ENCODE measurements at places on chromosomes 5 and 9.

DNA sequence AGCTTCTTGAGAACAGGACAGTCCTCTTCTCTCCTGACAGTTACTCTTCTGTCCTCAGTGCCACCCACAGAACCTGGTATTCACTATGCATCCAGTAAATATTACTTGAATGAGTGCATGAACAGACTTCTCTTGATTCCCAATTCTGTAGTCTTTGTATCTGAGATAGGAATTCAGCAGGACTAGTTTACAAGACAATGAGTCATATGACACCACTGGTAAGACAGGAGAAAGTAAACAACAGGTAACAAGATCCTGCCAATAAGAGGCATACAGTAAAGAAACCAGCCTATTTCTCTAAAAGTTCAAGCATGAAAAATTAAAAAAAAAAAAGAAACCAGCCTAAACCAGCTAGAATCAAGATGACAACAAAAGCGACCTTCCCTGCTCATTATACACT is 6.2 kb downstream of the ZNF883 start:
- DNase-seq = no peak

DNA sequence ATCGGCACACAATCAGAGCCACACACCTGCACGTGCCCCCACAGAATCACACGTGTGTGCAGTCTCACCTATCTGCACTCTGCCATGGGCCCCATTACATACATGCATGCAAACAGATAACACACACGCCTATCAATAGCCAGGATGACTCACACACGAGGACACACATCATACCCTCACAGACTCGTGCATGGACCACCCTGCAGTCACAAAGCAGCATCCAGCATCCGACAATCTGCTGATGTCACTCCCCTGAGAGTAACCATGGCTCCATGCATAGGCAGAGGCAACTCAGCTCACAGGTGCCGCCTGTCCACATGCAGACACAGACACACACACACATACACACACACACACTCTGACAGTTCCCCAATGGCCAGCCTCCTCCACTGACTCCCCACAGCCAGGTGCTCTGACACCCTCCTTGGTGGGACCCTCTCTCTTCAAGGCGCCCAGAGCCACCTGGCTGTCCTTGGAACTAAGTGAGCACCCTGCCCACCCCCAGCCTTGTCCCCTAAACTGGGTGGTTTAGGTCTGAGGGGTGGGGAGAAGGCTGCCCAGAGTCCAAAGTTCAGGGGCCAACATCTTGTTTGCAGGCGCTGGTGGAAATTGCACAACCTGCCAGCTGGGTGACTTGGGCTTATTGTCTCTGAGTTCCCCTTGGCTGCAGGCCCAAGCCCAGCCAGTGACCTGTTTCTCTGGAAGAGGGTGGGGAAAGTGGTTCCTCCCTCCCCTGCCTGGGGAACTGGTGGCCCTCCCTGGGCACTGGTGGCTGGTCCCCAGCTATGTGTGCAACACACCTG is 34.6 kb upstream of the NEK6 start:
- peak; percentile 59 for DNase-seq

GRCh38 chr9:125841444-125841843 is 94.3 kb downstream of the PBX3 start:
- no peak for DNase-seq

- no peak for DNase-seq
Observed at GRCh38 chr9:34256987-34257585, 72.0 kb downstream of the KIF24 start.

DNA sequence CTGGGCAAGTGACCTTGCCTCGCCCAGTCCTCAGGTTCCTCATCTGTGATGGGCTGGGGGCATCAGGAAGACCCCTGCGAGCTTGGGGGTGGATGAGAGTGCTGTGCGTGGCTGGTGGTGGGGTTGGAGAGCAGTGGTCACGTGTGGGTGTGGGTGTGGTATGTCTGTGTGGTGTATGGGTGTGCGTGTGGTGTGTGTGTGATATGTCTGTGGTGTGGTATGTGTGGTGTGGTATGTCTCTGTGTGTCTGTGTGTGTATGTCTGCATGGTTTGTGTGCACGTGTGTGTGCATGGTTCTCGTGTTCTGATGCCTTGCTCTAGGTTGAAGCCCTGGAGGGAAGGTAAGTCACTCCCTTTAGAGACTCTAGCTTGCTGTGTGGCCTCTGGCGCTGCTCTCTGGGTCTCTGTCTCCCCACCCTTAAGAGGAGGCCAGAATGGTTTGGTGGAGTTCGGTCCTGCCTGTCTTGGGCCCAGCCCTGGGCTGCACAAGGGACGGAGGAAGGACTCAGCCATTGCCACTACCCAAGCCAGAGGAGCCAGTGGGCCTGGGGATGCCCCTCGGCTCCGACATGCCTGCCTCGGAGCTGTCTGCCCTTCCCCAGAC is 87.0 kb downstream of the RXRA start:
- DNase-seq = no peak

DNA sequence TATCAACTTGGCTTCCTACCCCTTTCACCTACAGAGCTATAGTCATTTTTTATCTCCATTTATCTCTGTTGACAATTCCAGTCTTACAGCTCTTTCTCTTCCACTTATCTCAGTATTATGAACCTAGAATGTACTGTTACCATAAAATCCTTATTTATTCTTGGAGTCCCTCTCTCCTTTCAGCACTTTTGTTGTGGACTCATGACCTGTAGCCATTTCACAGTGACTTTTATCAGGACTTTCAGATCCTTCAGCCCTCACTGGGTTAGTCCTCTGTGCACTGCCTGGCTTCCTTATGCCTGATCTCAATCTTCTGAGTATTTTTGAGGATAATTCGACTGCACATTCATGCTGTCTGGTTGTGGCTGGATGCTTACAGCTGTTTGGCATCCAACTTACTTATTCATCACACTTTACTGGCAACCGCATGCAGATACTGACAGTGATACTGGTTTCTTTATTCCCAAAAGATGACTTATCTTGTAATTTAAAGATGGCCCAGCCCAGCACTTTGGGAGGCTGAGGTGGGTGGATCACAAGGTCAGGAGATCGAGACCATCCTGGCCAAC is 293.3 kb downstream of the MAN2A1 start:
- DNase-seq = peak; percentile 77

DNA sequence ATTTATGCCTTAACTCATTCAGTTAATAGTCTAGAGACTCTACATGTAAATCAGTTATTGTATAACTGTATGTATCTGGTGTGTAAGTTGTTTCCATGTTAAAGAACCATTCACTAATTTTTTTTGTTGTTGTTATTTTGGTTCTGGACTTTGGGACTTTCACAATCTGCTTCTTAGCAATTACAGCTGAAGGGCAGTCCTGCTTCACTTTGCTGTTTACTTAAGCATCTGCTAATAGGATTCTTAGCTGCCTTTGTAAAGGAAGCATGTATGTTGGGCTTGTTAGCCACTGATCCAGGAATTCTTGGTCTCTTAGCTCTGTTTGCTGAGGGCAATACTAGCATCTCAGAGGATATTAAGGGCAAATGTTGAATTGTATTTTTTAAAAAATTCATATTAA is 97.0 kb downstream of the FOCAD start:
- no peak for DNase-seq

DNA sequence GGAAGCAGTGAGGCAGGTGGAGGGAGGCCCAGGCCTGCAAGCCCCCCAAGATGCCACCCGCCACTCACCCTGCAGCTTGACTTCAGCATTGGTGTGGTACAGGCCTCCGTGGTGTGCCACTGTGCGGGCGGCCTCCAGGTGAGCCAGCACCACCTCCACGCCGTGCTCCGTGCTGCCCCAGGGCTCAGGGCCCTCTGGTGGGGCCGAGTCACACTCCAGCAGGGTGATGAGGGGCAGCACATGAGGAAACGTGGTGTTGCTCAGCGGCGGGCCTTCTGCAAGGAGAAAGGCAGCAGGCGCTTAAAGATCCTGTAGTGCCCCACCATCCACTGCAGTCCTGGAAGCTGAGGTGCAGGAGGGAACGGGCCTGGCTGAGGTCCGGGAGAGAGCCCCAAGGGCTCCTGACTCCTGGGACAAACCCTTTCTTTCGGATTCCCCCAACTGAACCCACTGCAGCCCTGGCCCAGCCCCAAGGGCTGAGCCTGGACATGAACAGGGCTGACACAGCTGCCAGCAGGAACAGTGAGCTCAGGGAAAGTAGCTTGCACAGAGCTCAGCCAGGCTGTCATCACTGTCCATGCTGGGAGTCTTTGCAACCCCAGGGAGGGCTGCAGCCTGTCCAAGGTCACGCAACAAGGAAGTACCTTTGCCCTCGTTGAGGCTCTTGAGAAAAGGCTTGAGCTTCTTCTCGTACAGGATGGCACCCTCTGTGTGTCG is 4.7 kb upstream of the TOR2A start:
- peak; percentile 47 for DNase-seq

GRCh38 chr5:176735383-176736265 is 74.7 kb upstream of the UNC5A start:
- no peak for DNase-seq
